ENCODE measurements at places on chromosomes 11 and 22.

GRCh38 chr11:130171534-130171933 lies 12.0 kb downstream of the ST14 start:
- DNase-seq = no peak

- no peak for DNase-seq
Measured at GRCh38 chr11:64074239-64074638, 38.5 kb downstream of the FLRT1 start.

DNA sequence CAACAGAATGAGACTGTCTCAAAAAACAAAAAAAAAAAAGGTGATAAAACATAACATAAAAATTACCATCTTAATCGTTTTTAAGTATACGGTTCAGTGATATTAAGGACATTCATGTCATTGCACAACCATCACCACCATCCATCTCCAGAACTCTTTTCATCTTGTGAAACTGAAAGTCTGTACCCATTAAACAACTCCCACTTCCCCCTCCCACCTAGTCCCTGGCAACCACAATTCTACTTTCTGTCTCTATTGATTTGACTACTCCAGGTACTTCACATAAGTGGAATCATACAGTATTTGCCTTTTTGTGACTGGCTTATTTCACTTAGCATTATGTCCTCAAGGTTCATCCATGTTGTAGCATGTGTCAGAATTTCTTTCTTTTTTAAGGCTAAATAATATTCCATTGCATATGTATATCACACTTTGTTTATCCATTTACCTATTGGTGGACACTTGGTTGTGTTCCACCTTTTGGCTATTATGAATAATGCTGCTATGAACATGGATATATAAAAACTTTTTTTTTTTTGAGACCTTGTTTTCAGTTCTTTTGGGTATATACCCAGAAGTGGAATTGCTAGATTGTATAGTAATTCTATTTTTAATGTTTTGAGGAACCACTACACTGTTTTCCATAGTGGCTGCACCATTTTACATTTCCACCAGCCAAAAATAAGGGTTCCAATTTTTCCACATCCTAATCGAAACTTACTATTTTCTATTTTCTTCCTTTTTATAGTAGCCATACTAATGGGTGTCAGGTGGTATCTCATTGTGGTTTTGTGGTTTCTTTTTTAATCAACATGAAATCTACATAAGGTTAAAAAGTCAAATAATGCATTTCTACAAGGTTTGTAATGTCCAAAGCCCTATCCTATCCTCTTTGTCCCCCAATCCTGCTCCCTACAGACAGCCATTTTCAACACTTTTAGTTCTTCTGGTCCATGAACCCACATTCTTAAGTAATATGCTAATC lies 23.4 kb upstream of the PIK3C2A start:
- no peak for DNase-seq

DNA sequence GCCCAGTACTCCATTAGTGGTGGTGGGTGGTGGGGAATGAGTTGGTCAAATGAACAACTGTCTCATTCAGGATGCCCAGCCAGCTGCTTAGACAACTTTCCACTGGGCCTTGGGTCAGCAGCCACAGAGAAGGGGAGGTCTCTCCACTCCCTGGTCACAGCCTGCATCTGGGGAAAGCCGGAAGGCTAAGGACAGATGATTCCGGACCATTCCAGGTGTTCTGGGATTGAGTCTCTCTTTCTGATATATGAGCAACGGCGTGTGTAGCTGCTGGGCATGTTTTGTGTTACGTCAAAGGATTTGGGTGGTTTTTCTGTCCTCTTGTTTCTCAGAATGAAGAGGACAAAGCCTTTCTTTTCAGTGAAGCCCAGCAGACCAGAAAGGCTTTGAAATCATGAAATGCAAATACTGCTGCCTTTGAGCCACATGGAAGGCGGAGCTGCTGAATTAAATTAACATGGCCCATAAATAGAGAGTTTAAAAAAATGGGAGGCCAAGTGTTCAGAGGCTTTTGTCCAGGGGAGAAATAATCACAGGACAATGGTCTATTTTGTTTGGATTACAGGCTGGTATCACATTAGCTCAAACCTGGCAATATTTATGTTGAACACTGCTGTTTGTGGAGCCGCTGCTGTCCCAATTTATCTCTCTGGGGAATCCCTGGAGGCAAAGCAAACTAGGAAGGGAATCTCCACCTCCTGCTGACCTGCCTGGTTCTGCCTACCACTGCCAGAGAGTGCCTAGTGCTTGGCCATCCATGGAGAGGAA lies 234.4 kb upstream of the E2F8 start:
- no peak for DNase-seq

DNA sequence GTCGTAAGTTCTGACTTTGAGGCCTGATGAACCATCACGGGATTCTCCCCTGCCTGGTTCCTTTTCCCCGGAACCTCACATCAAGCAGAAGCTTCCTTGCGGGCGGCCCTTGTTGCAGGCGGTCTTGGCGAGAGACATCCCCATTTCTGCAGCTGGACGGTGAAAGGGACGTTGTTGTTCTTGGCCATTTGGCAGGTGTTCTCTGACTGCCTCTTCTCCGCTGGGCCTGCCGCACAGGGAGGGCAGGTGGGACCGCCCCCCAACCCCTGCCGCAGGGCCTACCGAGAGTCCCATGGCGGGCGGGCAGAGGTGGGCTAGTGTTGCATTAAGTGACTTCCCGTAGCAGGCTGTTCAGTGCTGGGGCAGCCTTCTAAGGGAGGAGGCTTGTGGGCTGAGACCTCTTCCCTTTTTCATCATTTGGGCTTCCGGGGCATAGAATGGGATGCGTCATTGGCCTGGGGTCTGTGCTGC lies 26.9 kb upstream of the GRAMD4 start:
- no peak for DNase-seq

Data from BJ (cell line).